ENCODE measurements at places on chromosomes 6 and 20. TPM values are rescaled to one million over a fixed set of nuclear protein-coding genes. Genes with fewer than 3 reads are reported as not detected.

Gene DXO
- total RNA-seq = 11.7 TPM

Gene C20orf141
- total RNA-seq = 0.38 TPM

Gene C20orf96
- 11.9 TPM for total RNA-seq

Gene NTSR1
- total RNA-seq = 0.10 TPM

Gene MKKS
- 19.7 TPM for total RNA-seq

Gene COX7A2
- total RNA-seq = 306 TPM
